ENCODE measurements at places on chromosomes 12 and 14.

- DNase-seq: peak; percentile 36
These were observed 20.0 kb downstream of the PCNX4 start for GRCh38 chr14:60111732-60112131.

- no peak for DNase-seq
These were observed 77.8 kb downstream of the IFT43 start for GRCh38 chr14:76063327-76063726.

GRCh38 chr12:109223211-109223610, 85.9 kb downstream of the FOXN4 start:
- no peak for DNase-seq

DNA sequence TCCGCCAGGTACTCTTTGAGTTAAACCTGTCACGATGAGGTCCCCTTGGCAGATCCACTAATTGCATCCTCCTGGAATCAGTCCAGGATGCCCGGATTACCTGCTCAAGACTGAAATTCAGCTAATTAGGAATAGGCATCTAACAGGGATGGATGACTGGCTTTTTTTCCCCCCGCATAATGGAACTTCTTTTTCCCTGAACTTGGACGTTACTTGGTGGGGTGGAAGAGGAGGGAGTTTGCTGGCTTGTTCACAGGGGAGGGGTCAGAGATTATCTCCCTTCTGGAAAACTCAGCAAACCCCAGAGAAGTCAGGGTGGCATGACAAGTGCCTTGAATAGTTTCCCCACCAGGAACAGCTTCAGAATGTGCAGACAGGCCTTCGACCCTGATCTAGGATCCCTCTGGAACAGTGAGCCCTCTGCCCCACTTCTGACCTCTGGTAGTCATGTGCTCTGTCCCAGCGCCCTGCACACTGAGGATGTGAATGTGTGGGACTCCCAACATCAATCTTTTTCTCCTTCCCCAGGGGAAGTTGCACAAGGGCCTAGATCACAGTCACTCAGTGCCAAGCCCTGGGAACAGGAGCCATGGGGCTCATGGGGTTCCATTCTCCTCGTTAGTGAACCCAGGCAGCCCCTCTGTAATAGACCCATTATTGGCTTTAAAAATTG, 142.5 kb downstream of the SMOC1 start:
- peak; percentile 48 for DNase-seq

DNA sequence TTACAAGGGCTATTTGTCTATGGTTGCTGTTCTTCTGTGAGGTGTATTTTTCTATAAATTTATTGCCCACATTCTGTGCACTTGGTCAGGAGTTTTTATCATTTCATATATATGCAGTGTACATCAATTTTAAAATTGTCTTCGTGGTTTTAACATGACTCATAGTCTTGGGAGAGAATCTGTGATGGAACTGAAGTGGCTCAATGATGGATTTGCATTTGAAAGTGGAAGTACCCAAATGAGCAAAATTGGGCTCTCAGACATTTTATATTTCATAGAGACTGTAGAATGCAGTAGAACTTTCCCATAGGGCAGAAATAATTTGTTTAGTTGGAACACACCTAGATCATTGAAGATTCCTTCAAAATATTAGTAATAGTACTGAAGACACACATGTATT, 1.9 kb upstream of the SCFD1 start:
- DNase-seq: peak; percentile 92

GRCh38 chr14:95664066-95664465, 22.2 kb upstream of the TCL1B start:
- no peak for DNase-seq
